ENCODE measurements at places on chromosomes 7 and 10. TPM values are rescaled to one million over a fixed set of nuclear protein-coding genes. Genes with fewer than 3 reads are reported as not detected.

Gene UCMA
- total RNA-seq = not detected

Gene ARHGEF35
- total RNA-seq = 0.68 TPM

Gene CYP26A1
- 2.5 TPM for total RNA-seq

Gene ASIC3
- total RNA-seq = 10.5 TPM

Gene HDAC9
- total RNA-seq = 0.25 TPM

Gene BAMBI
- total RNA-seq = 9.3 TPM

Gene CCDC172
- total RNA-seq = not detected

Gene ASL
- total RNA-seq = 22.9 TPM

Gene NUDT5
- total RNA-seq = 157 TPM

Gene DMTF1
- 22.5 TPM for total RNA-seq

Gene NEUROG3
- not detected for total RNA-seq

Gene ELMO1
- 4.0 TPM for total RNA-seq

Gene MOSPD3
- 18.7 TPM for total RNA-seq

Gene TMEM273
- not detected for total RNA-seq

Gene CPA2
- total RNA-seq = 0.15 TPM

Gene RBP3
- total RNA-seq = not detected

Gene CLEC5A
- total RNA-seq = not detected

Gene DNAJC12
- total RNA-seq = 49.6 TPM

Gene ARHGAP22
- 3.5 TPM for total RNA-seq

Gene PDE1C
- 3.6 TPM for total RNA-seq

Gene SLC26A3
- not detected for total RNA-seq

Gene PSMA2
- 152 TPM for total RNA-seq

Gene CLDN15
- total RNA-seq = 6.1 TPM

Gene PPP1R9A
- 4.4 TPM for total RNA-seq

Gene AKR1C8
- total RNA-seq = 0.07 TPM

Gene SLC16A12
- 1.5 TPM for total RNA-seq

Gene SDK1
- 0.50 TPM for total RNA-seq

Gene ADCY1
- total RNA-seq = 2.6 TPM

Measured in A549 treated with dexamethasone at 1 μM for 4 hours (cell line).